Stimulated activated CD4-positive, alpha-beta T cell treated with anti-CD3 and anti-CD28 coated beads, Interleukin-12 subunit alpha, Interleukin-12 subunit beta, amount 100 ng/mL, for 24 hours (primary cell): ENCODE measurements at places on chromosomes 7 and 10.

- no peak for DNase-seq
These were observed 1.0 kb downstream of the GRM8 start for GRCh38 chr7:127251465-127252376.

DNA sequence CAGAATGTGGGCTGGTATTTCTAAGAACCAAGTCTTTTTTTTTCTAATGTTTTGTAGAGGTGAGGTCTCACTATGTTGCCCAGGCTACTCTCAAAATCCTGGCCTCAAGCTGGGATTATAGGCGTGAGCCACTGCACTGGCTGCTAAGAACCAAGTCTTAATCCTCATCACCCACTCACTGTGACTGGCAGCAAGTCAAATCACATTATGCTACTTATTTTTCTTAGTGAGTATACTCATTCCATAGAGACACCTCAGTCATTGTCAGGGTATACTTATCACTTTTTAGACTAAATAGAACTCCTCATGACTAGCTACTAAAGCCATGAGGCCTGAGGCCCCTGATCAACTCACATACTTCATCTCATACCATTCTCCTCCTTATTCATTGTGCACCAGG is 116.1 kb downstream of the STRA8 start:
- DNase-seq, result no peak

- no peak for DNase-seq
These were observed 69.9 kb downstream of the NKX6-2 start for GRCh38 chr10:132715776-132716680.

- DNase-seq, result no peak
These were observed 85.5 kb downstream of the LHPP start for GRCh38 chr10:124546957-124547646.

- no peak for DNase-seq
These were observed at the start of gene FAM107B for GRCh38 chr10:14774797-14775196. FAM107B (minus strand) TSS chr10:14774897; CDS start chr10:14774663, 234 bp downstream.

DNA sequence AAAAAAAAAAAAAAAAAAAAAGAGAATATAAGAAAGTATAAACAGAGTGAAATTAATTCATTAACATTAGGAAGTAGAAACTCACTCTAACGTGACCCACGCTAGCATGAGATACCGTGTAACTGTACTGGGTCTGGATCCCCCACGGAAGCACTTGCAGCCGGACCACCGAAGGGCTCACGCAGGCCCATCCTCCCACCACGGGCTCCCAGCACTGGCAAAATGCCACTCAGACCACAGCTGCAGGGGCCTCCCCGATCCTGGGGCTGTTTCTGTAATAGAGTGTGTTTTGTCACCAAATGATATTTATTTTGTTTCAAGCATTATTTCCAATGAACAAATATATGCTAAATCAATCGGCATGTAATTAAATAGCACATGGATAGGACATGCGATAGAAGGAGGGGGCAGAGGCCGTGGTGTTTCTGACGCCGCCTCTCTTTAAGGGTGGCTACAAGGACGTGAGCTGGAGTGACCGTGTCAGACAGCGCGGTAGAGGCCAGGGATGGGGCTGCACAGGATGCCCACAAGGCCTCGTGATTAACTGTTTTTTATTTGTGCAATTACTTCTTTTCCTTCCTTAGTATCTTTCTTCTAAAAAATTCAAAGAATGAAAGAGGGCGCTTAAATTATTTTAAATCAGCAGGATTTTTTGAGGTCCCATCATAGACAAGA is 568.5 kb downstream of the PTPRN2 start:
- no peak for DNase-seq

- DNase-seq, result no peak
These were observed 165.0 kb downstream of the RGS10 start for GRCh38 chr10:119377451-119377957.

DNA sequence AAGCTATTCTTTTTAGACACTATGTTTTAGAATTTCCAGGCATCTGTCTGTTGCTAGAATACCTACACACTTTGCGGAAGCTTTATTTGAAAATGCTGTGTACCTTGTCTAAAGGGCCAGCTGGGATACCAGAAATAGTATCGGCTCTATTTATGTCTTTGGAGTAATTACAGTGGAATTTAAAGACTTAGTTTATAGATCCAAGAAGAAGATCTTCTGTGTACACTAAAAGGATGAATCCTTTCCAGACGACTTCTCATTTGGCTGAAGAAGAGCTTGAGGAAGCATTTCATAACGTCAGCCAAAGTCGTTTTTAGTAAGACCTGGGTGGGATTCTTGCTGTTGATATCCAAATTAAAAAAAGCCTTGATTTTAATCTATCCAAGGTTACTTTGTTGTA is 365.9 kb downstream of the INHBA start:
- no peak for DNase-seq

GRCh38 chr7:42662862-42663261 is 249.0 kb downstream of the C7orf25 start:
- DNase-seq, result no peak

DNA sequence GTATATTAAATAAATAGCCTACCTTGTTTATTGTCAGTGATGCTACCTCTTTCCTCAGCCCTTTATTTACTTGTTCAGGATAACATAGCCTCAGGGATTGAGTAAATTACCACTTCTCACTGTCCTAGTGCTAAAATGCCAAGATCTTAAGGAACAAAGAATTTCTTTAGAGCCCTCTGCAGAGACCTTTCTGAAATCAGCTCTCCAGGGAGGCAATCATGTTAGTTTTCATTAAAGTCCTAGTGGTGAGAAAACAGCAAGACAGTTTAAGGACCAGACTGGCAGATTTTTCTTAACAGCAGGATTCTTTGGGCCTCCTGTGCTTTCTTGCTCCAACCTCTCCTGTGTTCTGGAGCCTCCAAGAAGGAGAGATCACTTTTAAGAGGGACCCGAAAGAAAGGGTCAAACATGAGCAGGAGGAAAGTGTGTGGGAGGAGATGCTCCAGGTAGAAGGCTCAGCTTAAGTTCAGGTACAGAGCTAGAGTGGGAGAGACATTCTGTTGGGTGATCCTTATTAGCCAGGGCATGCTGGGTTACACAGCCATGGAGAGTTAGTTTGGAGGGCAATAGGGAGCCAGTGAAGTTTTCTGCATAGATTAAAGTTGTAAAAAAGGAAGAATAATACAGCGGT is 1.2 kb upstream of the PLCE1 start:
- DNase-seq, result no peak

DNA sequence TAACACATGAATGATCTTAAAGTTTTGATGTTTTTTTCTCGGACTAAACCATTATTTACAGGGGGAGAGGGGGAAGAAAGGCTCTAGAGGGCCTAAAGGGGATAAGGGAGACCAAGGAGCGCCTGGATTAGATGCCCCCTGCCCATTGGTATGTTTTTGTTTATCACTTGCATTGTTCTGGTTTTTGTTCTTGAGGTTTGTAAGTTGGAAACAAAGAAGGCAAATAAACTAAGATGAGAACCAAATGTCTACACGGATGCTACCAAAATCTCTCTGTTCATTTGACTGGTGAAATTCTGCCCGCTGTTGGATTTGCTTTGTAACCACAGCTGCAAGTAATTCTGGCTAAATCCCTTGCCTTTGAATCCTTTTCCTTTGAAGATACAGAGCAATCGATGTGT is 99.8 kb upstream of the MACROH2A2 start:
- no peak for DNase-seq

DNA sequence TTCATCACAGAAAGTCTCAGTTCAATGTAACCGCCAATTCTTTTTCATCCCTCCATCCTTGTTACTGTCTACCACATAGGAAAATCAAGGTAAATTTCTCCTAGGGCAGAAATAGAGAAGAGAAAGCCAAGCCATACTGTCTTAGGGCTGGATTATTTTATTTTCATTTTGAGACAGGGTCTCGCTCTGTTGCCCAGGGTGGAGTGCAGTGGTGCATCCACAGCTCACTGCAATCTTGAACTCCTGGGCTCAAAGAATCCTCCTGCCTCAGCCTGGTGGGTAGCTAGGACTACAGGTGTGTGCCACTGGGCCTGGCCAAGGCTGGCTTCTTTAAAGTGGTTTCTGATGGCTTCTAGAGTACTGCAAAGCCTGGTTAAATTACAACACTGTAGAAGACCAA is 181.7 kb downstream of the SRPK2 start:
- DNase-seq, result no peak

DNA sequence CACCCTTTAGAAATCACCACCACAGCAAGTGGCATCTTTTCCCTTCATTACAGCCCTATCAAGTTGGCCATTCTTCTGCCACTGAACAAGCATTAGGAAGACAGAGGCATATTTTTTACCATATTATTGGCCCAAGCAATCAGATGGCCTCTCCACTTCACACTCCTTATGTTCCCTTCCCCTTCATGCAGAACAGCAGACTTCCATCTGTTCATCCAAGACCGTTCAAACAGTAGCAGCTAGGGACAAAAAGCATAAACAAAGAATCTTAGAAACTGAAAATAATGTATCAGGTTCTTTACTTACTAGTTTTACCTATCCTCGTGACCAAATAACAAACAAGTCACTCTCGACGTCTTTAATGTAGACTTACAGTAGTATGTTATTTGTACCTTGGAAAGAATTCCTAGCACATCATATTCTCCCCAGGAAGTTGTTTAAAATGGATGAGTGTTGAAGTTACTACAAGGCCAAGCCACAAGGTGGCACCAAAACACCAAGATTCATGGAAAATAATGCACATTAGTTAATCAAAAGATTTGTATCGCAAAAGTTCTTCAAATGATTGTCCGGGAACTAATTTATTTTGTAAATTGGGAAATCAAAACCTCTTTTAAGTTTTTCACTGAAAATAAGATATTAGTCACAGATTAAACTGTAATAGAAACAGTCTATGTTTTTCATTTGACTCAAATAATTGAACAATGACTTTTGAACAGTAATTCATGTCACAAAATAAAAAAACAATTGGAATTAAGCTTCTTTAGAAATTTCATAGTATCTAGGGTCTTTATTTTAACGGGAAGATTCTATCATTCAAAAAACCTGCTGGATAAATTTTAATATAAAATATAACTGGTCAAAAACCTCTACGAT is 112.1 kb downstream of the VPS41 start:
- no peak for DNase-seq

DNA sequence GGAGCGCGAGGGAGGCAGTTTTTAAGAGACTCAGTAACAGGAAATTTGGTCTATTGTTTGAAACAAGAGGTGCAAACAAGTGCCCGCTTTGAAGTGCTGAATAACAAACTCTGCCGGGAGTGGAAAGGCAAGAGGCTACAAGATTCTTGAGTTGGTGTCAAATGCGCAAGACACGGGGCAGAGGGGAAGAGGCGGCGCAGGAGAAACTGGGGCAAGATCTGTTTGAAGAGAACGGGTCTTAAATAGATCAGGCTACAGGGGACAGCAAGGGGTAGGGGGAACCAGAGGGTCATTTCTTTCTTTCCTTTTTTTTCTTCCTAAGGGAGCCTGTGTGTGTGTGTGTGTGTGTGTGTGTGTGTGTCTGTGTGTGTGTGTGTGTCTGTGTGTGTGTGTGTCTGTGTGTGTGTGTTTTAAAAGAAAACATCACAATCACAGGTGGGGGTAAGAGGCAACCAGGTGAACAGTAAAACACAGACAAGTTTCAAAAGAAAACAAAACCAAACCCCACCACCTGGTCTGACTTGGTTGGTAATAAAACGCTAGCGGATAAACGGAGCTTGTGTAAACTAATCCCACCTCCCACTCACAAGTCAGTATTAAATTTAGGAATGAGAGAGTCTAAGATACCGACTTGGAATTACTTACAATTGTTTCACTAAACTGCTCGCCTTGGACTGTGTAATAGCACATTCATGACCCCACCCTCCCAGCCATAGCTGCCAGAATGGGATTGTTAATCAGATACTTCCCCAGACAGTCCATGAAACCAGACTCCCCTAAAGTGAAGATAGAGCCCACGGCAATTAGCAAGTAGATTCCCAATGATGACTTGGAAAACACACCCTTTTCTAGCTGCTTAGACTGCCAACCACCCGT is 13.1 kb upstream of the CUX1 start:
- no peak for DNase-seq

GRCh38 chr10:37819797-37820196 is 37.6 kb downstream of the ZNF248 start:
- no peak for DNase-seq

DNA sequence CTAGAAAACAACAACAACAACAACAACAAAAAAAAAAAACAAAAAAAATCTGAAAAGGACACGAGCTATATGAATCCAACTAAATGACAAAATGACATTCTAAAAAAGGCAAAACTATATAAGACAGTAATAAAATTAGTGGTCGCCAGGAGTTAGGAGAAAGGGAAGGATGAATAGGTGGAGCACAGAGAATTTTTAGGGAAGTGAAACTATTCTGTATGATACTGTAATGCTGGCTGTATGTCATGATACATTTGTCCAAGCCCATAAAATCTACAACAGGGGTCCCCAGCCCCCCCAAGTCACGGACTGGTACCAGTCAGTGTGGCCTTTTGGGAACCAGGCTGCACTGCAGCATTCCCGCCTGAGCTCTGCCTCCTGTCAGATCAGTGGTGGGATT is 2.8 kb upstream of the PUS7 start:
- no peak for DNase-seq
